ENCODE measurements at places on chromosomes 2 and 18. TPM values are rescaled to one million over a fixed set of nuclear protein-coding genes. Genes with fewer than 3 reads are reported as not detected.

GRCh38 chr2:86372133-86372532 lies 34.7 kb upstream of the REEP1 start:
- no peak for DNase-seq

LHCGR gene
- 0.24 TPM for total RNA-seq

LOXHD1 gene
- 0.48 TPM for total RNA-seq

- no peak for DNase-seq
These were observed 36.6 kb downstream of the EHBP1 start for GRCh38 chr2:62741954-62742722.

- DNase-seq: no peak
These were observed 103.4 kb downstream of the MBD5 start for GRCh38 chr2:148124271-148124670.

KLHL14 gene
- 0.11 TPM for total RNA-seq

GRCh38 chr2:157627594-157628476 lies 829 bp downstream of the ACVR1C start:
- no peak for DNase-seq

DNA sequence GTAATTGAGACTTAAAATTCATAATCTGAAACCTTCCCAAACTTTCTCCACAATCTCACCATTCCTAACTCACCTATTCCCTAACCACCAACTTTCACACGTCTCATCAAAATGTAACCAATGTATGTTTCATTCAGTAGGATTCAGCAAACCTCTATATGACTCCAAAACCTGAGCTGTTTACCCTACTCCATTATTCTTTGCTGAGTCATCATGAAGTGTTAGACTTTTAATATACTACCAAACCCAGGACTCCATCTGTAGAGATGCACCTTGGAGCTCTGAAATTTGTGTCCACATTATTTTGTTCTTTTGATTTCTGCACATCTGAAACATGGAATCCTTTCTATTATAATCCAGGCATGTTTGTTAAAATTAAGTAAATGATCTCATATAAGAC lies 727.0 kb upstream of the PIK3C3 start:
- DNase-seq: no peak

TUBA4B gene
- not detected for total RNA-seq

CD207 gene
- 0.16 TPM for total RNA-seq

- DNase-seq: no peak
These were observed 109.4 kb downstream of the BAZ2B start for GRCh38 chr2:159506764-159507440.

GRCh38 chr2:56713161-56713676 lies 529.4 kb downstream of the CCDC85A start:
- DNase-seq: no peak

- no peak for DNase-seq
These were observed 251.7 kb upstream of the ST6GAL2 start for GRCh38 chr2:107137706-107138105.

GRCh38 chr2:23412556-23413155 lies 27.7 kb downstream of the KLHL29 start:
- DNase-seq: no peak

GRCh38 chr2:105771836-105772235 lies 27.1 kb downstream of the NCK2 start:
- DNase-seq: peak; percentile 55

FOXI3 gene
- total RNA-seq: not detected

ANKRD53 gene
- total RNA-seq: 0.38 TPM

- no peak for DNase-seq
These were observed 72.6 kb upstream of the THUMPD2 start for GRCh38 chr2:39851651-39852110.

- peak; percentile 53 for DNase-seq
These were observed 17.9 kb upstream of the ID2 start for GRCh38 chr2:8663997-8664396.

DNA sequence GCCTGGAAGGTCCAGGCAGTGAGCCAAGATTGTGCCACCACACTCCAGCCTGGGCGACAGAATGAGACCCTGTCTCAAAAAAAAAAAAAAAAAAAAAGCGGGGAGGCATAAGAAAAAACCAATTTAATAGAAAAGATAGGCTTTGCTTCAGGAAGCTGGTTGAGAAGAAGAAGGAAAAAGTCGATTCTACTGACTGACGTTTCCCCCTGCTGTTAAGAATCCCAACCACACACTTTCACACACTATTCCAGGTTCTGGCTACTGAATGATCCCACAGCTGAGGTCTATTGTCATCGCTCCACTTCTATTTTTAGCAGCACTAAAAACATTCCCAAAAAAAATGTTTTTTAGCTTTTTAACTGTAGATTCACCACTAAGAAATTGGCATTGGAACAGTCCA lies 6.7 kb upstream of the CHCHD5 start:
- no peak for DNase-seq

- DNase-seq: no peak
These were observed 92.7 kb upstream of the KLF7 start for GRCh38 chr2:207258263-207258991.

RAX gene
- not detected for total RNA-seq

DNA sequence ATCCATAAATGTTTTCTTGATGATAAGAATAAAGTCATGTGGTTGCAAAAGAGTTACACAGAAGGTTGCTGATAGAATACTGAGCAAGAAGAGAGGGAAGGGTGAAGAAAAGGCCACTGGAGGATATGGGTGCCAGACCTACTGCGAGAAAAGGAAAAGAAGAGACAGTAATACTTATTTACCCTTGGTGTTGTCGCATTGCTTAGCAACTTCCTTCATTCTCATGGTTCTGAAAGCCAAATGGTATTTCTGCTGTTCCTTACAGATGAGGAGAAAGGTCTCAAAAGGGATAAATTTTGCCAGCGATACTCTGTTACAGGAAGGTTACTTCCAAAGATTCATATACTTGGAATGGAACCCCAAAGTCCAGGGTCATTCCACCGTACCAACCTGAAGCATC lies 62.5 kb downstream of the LHCGR start:
- no peak for DNase-seq

DNA sequence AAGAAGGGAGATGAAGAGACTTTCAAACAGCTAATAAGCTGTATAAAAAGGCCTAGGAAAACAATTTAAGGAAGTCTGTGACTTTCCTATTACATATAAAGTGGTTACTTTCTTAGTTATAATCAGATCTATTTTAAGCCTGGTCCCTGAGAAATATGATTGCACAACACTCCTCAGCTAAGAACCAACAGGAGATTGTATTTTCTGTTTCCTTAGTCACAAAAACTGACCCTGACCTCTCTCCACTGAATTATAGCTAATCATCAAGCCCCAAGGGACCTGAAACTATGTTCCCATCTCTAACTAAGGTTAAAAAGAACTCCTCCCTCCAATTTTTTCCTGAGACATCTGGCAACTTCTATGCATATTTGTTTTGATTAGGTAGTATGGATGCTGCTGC lies 106.9 kb downstream of the ROCK1 start:
- DNase-seq: no peak

TRPM8 gene
- 0.73 TPM for total RNA-seq

DNA sequence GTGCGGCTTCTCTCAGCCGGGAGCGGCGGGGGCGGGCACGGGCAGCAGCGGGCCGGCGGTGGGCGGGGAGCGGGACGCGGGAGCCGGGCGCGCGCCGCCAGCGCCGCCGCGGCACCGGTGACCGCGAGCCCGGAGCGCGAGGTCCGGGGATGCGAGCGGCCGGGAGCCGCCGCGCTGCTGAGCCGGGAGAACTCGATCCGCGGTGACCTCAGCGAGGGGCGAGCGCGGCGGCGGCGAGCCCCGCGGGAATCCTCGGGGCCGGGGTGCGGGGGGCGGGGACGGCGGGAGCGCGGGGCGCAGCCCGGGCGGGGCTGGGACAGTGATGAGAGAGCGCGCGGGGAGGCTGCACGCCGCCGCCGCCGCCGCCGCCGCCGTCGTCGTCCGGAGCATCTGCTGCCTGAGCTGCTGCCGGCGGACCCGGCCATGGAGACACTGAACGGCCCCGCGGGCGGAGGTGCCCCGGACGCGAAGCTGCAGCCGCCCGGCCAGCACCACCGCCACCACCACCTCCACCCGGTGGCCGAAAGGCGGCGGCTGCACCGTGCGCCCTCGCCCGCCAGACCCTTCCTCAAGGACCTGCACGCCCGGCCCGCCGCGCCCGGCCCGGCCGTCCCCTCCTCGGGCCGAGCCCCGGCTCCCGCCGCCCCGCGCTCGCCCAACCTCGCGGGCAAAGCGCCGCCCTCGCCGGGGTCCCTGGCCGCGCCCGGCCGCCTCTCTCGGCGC lies at the start of gene MTCL1:
Gene MTCL1, plus strand, starts transcription at position 319 of the 723 bp plus-strand sequence. Its CDS starts 105 bp downstream, at position 424.
- no peak for DNase-seq

DNA sequence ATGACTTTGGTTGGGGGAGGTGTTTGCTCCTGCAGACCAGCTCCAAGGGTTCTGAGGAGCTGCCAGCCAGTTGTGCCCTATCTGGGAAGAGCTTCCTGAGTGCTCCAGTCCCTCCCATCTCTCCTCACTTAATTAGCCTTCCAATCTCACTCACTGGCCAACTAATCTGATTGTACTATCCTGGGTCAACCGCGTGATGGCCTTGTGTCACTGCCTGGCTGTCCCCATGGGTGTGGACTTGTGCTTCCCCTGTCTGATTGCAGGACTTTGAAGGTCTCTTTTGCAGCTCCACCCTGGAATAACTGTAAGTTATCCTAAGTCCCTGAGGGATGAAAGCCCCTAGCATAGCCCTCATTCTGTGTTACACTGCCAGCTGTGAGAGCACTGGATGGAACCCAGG lies 65.0 kb downstream of the SLC4A5 start:
- no peak for DNase-seq

DNA sequence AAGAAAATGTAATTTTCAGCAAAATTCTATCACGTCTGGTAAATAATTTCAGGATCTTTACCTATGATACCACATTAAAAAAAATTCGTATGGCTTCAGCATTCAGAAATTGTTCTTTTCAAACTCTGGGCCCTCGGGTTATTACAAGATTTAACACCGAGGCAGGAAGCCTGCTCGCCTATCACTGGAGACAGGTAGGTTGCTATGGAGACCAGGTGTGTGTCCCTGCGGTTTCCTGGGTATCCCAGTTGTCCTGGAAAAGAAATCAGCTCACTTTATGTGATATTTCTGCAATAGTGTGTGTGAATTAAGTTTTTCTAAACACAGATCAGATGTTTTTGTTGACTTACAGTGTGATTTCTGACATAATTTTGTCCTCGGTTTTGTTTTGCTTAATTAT lies 14.2 kb downstream of the HPCAL1 start:
- DNase-seq: no peak

VRK2 gene
- 20.0 TPM for total RNA-seq

COLEC11 gene
- total RNA-seq: 3.1 TPM

GRCh38 chr2:178315488-178315948 lies 121.2 kb downstream of the OSBPL6 start:
- no peak for DNase-seq

GRCh38 chr2:234544659-234545611 lies 48.1 kb upstream of the ARL4C start:
- DNase-seq: peak; percentile 79

DNA sequence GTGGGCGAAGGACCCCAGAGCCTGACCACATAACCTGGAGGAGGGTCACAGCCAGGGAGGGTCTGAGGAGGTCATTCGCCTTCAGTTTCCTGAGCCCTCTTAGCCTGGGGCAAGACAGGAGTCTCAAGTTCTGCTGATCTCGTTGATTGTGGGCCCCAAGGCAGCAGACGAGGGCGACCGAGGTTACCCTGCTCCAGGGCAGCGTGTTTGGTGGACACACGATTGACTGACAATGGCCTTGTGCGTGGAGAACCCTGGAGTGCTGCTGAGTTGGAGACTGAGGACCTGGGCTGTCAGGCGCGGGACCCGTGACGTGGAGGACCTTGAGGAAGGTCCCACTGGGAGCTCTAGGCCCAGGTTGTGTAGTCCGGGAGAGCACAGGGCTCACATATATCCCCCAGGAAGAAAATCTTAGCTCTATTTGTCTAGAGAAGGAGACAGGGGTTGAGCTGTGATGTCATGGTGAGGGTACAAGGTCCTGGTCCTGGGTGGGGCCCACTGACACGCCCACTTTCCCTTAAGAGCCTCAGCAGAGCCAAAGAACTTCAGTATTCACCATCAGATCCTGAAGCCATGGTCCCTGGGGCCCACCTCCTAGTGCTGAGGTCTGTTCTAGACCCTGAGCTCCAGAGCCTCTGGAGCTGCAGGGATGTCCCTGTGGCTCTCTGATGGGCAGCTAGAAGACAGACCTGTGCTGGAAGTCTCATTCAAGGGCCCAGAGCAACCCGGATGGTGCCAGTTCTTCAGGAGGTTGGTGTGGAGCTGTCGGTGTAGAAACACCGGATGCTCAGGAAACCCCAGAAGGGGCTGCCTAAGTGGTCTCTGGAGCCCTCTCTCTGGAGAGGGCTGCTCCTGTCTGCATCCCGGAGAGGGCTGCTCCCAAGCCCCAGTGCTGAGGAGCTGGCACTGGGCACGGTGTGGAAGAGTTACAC lies 53.1 kb downstream of the DYSF start:
- DNase-seq: no peak

- no peak for DNase-seq
These were observed 4.9 kb downstream of the ASAP2 start for GRCh38 chr2:9211496-9211895.

SERPINB11 gene
- total RNA-seq: not detected

GALNT3 gene
- total RNA-seq: 0.27 TPM

TMEM37 gene
- total RNA-seq: 1.5 TPM

REG1B gene
- total RNA-seq: not detected

GRCh38 chr2:216344206-216344949 lies 27.9 kb downstream of the MARCHF4 start:
- no peak for DNase-seq

- no peak for DNase-seq
These were observed 7.4 kb downstream of the LCT start for GRCh38 chr2:135829378-135830135.

DNA sequence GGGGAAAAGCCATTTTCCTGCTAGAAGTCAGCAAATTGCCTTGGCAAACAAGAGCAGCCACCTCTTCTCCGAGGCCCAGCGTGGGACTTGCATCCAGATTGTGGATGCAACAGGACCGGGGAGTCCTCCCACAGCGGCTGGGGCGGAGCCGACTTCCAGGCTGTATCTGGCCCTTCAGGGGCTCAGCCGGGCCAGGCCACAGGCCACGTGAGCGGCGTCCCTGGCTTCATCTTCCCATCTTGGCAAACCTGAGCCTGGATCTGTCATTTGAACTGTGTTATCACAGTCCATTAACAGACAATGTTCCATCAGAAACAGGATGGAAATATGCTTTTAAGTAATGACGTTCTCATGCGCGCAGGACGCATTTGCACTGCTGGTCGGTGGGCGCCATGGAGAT lies 483.5 kb upstream of the SALL3 start:
- no peak for DNase-seq

DNA sequence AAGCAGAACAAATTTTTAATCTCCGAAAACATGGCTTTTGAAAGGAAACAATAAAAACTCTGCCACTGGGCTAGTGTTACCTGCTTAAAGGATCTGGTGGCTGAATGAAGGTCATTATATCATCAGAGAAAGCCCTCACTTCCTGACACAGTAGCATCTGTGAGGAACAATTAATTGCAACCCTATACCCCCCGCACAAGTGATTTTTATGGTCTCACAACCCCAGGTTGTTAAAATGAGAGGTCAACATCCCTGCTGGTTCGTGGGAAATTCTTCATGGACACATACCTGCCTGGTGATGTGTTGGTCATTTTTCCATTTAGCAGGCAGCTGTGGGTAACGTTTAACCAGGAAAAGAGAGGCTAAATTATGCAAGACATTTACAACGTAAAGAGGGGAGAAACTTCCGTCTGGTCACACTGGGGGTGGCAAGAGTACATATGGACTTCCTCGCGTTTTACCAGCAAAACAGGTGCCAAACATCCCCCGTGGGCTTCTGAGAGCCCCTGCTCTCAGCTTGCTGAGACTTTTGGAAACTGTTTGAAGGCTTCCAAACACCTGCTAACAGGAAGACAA lies 29.2 kb downstream of the NIFK start:
- no peak for DNase-seq

Data from cardiac septum (tissue), 1 donor.